ENCODE measurements at places on chromosomes 16 and 17. TPM values are rescaled to one million over a fixed set of nuclear protein-coding genes. Genes with fewer than 3 reads are reported as not detected.

Gene NIP7
- polyA plus RNA-seq = 23.0 TPM

Gene TP53TG3B
- polyA plus RNA-seq = not detected

Gene FA2H
- not detected for polyA plus RNA-seq

Gene SERPINF2
- polyA plus RNA-seq = not detected

Gene GAS2L2
- not detected for polyA plus RNA-seq

Gene KIF22
- 53.8 TPM for polyA plus RNA-seq

Gene TMC6
- 234 TPM for polyA plus RNA-seq
